ENCODE measurements at places on chromosomes 4 and X.

GRCh38 chr4:70772929-70773555 is 51.3 kb downstream of the RUFY3 start:
- DNase-seq, result no peak

DNA sequence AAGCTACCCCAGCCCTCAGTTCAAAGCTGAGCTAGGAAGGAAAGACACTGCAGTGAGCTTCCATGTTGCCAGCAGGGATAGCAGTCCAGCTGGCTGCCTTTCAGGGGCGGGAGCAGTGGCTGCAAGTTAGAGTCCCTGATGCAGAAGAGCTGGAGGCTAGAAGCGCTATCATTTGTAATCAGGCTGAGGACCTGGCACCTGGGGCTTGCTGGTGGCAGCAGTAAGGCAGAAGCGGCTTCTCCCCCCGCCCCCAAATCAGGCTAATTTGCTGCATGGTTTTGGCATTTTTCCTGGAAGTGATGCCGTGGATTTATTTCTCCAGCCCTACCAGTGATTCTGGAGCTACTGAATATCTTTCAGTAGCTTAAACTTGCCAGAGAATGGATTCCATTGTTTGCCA is 203.3 kb downstream of the CLCN4 start:
- no peak for DNase-seq

- peak; percentile 86 for DNase-seq
These were observed 920 bp downstream of the SETD7 start for GRCh38 chr4:139554893-139555704.

- DNase-seq, result peak; percentile 48
These were observed 27.2 kb downstream of the BST1 start for GRCh38 chr4:15729910-15730533.

DNA sequence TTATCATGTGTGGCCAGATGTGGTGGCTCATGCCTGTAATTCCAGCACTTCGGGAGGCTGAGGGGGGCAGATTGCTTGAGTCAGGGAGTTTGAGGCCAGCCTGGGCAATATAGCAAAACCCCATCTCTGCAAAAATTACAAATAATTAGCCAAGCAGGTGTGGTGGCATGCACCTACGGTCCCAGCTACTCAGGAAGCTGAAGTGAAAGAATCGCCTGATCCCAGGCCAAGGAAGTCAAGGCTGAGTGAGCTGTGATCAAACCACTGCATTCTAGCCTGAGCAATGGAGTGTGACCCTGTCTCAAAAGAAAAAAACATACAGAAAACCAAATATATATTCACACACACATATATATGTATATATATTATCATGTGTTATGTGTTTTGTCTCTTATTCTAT is 15.0 kb downstream of the APELA start:
- no peak for DNase-seq

DNA sequence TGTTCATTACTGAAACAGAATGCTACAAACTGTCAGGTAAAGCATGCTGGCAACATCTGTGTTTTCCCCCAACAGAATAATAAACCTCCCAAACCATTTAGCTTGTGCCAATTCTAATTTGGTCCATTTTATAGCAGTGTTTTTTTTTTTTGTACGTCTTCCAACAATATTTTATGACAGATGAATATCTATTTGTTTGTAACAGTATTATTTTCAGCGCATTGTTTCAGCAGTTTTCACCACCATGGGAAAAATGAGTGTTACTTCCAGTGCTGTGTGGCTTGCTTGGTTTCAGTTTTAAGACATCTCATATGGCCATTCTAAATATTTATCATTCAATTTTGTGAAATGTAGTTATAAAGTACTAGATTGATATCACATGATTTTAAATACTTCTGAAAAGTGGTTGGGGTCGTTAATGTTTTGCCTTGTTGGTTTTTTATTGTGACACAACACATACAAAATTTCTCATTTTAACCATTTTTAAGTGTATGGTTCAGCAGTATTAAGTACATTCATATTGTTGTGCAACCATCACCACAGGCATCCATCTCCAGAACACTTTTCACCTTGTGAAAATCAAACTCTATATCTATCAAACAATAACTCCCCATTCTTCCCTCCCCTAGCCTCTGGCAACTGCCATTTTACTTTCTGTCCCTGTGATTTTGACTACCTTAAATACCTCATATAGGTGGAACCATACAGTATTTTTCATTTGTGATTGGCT is 25.6 kb upstream of the TBC1D19 start:
- no peak for DNase-seq

DNA sequence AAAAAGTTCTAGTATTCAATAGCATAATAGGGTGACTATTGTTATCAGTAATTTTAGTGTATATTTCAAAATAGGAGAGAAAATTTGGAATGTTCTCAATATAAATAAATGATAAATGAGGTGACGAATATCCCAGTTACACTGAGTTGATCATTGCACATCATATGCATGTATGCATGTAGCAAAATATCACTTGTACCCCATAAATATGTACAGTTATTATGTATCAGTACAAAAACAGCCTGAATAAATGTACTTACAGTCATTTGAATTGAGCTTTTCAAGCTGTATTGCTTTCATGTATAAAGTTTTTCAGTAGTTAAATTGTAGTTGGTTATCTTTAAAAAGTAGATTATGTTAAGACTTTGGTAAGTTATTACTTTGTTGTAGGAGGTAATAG is 12.6 kb downstream of the CISD2 start:
- no peak for DNase-seq

DNA sequence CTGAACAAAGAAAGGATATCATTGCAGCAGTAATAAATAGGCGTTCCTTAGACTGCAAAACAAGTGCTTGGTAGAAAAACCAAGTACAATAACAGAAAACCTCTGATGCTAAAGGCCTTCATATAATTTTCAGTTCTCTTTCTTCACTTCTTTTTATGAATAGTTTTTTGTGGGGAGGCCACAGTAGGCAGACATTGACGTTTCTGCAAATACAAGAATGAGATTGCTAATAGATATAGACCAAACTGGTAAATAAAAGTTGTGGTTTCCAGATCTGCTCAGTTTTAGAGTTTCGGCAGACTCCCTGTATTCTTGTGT is 57.0 kb upstream of the RAP1GDS1 start:
- no peak for DNase-seq

DNA sequence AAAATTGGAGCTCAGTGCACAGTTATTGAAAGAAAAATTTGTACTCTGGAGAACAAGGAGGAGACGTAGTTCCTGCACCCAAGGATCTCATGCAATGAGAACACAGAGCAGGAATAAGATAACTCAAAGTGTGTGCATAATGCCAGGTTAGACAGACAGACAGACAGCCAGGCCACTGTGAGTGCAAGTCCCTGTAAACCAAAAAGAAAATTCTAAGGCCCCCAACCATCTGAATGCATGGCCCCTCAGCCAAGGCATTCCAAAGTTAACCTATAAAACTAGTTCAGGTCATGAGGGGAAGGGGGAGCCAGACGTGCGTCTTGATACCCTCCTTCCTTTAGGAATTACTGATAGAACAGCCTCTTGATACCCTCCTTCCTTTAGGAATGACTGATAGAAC is 94.5 kb upstream of the ENPP6 start:
- DNase-seq, result no peak
